ENCODE measurements at places on chromosomes 2 and 18.

DNA sequence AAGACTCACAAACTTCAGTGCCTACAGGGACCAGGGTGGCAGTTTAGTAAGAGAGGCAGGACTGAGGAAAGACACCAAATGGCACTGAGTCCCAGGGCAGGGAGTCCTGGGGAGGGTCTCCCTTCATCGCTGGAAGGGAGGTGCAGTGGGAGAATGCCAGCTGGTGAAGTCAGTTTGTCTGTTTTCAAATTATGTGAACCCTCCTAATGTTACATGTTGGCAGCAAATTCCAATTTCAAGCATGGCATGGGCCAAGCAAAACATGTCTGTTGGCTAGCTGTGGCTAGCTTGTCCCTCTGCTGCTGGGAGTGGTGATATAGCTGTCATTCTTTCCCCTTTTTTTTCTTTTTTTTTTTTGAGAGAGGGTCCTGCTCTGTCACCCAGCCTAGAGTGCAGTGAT is 55.9 kb upstream of the HAAO start:
- no peak for DNase-seq

DNA sequence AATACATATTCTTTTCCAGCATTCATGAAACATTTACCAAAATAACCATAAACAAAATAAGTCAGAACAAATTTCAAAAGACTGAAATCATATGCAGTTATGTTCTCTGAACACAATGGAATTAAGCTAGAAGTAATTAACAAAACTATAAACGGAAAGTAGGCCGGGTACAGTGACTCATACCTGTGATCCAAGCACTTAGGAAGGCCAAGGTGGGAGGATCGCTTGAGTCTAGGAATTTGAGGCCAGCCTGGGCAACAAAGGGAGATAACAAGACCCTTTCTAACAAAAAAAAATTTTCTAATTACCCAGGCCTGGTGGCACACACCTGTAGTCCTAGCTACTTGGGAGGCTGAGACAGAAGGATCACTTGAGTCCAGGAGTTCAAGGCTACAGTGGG is 14.9 kb downstream of the ATAD2B start:
- no peak for DNase-seq

GRCh38 chr2:127511090-127511695 is 15.1 kb downstream of the IWS1 start:
- DNase-seq, result no peak

- DNase-seq, result no peak
Observed at GRCh38 chr2:107436281-107436680, 390.4 kb upstream of the RGPD4 start.

DNA sequence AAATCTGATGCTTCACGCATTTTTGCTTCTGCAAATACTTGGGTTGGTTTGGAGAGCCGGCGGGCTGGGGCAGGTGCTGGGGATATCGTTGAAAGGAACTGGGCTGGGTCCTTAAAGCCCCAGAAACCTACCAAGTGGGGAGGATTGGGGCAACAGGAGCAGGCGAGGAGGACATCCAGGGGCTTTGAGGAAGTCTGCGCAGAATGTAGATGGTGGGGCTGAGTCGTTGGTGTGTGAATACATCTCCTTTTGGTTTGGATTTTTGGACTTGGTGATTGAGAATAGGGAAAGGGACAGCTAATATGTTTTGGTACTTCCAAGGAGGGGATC is 1.1 kb downstream of the DCC start:
- DNase-seq, result no peak

- DNase-seq, result no peak
Observed at GRCh38 chr2:208570851-208571763, 164.5 kb downstream of the PTH2R start.

- peak; percentile 94 for DNase-seq
Observed at GRCh38 chr2:128832946-128833663, 514.4 kb upstream of the HS6ST1 start.

- DNase-seq, result no peak
Observed at GRCh38 chr2:142857256-142858164, 20.0 kb upstream of the KYNU start.

DNA sequence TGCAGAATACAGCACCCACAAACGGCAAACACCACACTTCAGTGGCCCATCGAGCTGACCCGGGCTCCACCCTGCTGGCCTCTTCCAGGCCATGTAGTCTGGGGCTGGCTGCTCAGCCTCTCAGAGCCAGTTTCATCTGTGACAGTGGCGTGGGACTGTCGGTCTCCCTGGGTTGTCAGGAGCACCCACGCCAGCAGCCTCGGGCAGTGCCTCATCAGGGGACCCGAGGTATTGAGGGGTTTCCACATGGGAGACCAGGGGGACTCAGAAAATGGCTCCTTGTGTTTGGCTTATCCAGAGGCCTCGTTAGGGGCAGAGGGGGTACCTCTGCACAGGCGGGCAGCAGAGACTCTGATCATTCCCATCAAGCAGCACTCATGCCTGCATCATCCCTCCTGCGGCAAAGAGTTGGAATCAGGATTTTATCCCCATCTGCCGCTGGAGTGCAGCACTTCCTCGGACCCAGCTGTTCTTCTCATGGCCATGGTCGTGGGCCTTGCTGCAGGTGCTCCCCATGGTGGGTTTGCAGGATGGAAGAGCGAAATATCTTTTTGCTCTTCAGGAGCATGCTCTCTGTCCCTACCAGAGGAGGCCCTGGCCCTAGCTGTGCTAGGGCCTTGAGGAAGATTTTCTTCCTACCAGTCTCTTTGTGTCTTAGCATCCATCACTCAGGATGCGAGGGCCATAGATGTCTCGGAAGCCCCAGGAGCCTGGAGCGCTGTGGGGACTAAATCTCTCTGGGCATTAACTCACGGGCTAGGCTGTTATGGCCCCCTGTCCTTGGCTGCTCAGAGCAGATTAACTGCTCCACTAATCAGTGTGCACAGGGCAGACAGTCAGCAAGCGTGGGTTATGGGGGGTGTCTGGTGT is 100.8 kb downstream of the CLIP4 start:
- no peak for DNase-seq

- no peak for DNase-seq
Observed at GRCh38 chr18:26637324-26637723, 89.0 kb upstream of the KCTD1 start.

- DNase-seq, result peak; percentile 13
Observed at GRCh38 chr18:26574958-26575864, 26.9 kb upstream of the KCTD1 start.

DNA sequence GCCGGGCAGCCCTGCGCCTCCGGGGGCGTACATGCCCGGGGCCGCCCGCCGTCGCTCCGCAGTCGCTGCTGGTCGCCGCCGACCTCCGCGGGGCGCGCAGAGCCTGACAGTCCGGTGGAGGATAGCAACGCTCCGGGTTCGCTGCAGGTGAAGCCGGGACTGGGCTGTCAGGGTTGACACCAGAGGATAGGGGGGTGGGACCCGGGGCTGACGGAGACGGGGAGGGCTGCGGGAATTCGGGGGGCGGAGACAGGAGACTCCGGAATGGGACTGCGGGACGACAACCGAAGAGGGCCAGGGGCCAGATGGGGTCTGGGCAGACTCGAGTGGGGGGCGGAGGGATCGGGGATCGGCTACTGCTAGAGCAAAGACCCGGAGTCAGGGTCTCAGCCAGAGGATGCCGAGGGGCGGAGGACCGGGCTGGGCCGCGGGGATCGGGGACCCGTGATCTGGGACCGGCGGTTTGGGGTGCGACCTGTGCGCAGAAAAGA is 403 bp downstream of the TMEM127 start:
- DNase-seq, result peak; percentile 60

- no peak for DNase-seq
Observed at GRCh38 chr2:85914922-85915321, 26.1 kb upstream of the ST3GAL5 start.

- DNase-seq, result peak; percentile 98
Observed at GRCh38 chr2:154740361-154740760, 41.9 kb downstream of the KCNJ3 start.

GRCh38 chr2:157735532-157735931 is 106.9 kb upstream of the ACVR1C start:
- no peak for DNase-seq

Data from G401 (cell line).